ENCODE measurements at places on chromosomes 6 and 20.

- DNase-seq: no peak
Observed at GRCh38 chr20:61668065-61668650, 397.5 kb downstream of the TAF4 start.

DNA sequence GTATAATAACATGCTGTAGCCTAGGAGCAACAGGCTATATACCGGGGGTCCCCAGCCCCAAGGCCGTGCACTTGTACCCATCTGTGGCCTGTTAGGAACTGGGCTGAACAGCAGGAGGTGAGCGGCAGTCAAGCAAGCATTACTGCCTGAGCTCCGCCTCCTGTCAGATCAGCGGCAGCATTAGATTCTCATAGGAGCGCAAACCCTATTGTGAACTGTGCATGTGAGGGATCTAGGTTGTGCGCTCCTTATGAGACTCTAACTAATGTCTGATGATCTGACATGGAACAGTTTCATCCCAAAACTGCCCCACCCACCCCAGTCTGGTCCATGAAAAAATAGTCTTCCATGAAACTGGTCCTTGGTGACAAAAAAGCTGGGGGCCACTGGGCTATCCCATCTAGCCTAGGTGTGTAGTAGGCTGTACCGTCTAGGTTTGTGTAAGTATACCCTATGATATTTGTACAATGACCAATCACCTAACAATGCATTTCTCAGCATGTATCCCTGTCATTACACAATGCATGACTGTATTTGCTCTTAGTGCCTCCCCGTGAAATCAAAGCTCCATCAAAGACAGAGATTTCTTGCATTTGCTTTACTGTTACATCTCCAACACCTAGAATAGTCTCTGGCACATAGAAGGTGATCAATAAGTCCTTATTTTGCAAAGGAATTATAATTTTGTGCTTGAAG is 30.8 kb downstream of the NHSL1 start:
- no peak for DNase-seq

DNA sequence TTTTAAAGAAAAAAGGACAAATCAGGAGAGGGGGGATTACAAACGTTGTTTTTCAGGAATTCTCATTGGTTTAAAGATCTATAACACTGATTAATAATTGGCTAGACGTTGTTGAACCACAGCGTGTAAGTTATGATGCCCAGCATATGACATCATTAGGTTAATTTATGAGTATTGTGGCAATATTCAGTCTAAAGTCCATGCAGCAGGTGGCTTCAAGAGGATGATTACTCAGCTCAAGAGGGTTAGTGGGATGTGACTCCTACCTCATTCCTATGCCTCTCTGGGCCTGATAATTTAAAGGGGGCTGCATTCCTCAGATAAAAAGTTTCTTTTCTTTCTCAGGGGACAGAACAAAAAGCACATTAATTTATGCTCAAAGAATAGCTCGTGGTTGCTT is 1309.0 kb downstream of the EPHA7 start:
- no peak for DNase-seq

- no peak for DNase-seq
Observed at GRCh38 chr6:84569882-84570281, 194.5 kb downstream of the TBX18 start.

DNA sequence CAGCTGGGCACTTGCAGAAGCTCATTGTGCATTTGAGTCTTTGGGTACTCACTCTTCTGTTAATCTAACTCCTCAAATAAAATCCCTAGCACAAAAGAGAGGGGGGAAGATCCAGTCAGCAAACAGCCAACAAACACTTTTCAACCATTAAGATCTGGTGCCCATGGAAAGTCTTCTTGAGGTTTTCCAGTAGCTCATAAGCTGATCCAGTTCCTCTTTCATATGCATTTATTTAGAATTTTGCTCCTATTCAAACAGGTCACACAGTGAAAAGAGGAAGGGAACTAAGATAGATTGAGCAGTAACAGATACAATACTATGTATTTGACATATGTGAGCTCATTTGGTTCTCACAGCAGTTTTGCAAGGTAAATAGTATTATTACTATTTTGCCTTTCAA is 38.6 kb downstream of the HLA-DPB1 start:
- DNase-seq: no peak

- no peak for DNase-seq
Observed at GRCh38 chr6:155116571-155116910, 121.4 kb downstream of the TIAM2 start.

GRCh38 chr6:6851059-6851948 is 256.5 kb upstream of the RREB1 start:
- DNase-seq: no peak

DNA sequence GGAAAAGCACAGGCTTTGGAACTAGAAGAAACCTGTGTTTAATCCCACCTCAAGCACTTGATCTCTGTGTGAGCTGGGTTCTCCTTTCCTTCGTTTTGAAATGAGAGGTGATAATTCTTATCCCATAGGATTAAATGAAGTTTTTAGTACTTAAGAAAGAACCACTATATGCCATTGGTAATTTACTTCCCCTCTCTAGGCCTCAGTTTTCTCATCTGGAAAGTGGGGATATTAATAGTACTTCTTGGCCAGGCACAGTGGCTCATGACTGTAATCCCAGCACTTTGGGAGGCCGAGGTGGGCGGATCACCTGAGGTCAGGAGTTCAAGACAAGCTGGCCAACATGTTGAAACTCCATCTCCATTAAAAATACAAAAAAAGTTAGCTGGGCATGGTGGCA is 14.1 kb downstream of the REM1 start:
- DNase-seq: no peak
